ENCODE measurements at places on chromosomes 7 and 10.
A peak's percentile ranks its signal among the peaks of the same experiment; 100 is the strongest.

GRCh38 chr10:78313636-78314035 is 280.0 kb downstream of the RPS24 start:
- no peak for DNase-seq

DNA sequence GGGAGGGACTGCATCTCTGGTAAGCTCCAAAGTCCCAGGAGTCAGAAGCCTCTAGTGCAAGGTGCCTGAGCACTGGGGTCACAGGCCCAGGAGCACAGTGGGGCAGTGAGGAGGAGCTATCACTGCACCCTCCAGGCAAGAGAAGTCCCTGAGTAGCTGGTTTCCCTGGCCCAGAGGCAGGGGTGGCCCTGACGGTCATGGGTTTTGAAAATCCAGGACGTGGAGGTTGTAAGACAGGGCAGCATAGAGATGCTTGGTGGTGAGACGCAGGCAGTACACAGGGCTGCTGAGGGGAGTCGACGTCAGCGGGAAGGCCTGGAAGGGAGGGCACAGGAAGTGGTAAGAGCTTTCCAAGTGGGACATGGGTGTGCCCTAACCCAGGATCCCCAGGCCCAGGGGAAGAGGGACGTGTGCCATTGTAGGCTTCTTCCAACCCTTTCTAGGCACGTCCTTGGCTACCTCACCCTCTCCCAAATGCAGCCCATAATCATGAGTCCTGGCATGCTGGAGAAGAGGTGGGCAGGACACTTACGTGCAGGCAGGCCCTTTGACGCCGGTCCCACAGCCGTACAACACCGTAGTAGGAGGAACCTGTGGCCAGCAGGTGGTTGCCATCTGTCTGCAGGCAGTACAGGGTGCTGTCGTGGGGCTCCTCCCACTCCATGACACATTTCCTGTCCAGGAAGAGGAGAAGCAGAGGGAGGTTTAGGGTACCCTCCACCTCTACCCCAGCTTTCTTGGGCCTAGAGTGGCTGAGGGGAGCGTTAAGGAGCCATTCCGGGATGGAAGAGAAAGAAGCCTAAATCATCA is 23.2 kb downstream of the DPCD start:
- DNase-seq = no peak

GRCh38 chr10:6583447-6583846 is 3.4 kb upstream of the PRKCQ start:
- peak; percentile 53 for DNase-seq

DNA sequence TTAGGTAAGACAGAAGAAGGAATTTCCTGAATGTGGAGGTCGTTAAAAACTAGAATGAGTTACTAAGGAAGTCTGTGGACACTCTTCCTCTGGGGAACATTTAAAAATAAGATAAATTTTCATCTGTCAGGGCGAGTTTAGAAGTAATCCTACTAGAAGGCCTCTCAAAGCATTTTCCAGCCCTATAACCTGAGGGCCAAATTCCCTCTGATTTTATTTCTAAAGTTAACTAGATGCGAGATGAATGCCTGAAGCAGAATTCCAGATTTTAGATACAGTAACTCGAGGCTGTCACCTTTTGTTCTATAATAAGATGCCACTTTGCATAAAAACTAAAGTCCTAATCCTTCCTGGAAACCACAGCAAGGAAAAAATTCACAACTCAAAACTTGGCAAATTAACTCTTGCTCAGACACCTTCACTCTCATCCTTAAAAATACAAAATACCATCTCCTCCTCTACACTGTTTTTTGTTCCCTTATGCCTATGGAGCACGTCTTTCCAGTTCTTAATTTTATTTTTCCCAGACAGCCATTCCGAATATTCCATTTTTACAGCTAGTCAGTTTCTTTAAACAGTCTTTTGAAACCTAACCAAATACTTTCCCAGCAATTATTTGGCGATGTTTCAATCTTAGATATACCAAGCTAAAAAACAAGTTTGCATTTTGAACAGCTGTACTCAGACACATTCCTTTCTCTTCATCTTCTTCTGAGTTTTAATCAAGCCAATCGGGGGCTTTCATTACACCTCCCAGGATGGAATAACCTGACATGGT is 420.7 kb upstream of the NFE2L3 start:
- DNase-seq = no peak

DNA sequence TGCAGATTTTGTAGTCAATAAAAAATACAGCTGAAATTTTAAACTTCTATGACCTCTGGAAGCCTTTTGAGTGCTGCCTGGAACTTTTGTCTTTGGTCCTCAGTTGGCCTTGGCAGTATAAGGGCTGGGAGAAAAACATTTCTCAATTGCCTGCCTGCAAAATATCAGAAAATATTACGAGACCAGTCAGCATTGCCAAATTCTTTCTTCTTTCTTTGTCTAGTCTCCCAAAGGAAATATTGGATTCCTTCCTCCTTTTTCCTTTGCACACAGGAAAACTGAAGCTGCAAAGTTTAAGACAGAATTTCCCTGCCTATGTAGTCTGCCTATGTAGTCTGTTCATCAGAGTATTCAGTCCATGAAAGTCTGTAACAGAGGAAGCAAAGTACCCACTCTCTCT is 95.9 kb downstream of the CHRM2 start:
- no peak for DNase-seq

GRCh38 chr7:71419546-71420337 is 287.8 kb downstream of the GALNT17 start:
- no peak for DNase-seq

DNA sequence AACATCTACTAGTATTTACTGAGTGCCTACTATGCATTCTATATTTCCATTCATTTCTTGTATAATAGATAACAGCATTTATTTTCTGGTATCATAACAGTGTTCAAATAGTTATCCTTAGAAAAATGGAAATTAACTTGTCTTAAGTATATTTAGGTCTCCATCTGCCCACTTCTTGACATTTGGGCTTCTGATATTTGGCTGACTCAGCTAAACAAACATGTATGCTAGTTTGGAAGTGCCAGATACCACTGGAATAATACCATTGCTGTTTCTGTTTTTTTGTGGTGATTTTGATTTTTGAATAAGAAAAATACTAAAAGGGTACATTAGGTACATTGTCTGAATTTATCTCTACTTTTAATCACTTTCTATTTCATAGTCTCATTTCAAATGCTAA is 169.2 kb downstream of the ST7 start:
- DNase-seq = no peak

GRCh38 chr7:34189031-34189430 is 283.7 kb downstream of the BMPER start:
- DNase-seq = no peak

DNA sequence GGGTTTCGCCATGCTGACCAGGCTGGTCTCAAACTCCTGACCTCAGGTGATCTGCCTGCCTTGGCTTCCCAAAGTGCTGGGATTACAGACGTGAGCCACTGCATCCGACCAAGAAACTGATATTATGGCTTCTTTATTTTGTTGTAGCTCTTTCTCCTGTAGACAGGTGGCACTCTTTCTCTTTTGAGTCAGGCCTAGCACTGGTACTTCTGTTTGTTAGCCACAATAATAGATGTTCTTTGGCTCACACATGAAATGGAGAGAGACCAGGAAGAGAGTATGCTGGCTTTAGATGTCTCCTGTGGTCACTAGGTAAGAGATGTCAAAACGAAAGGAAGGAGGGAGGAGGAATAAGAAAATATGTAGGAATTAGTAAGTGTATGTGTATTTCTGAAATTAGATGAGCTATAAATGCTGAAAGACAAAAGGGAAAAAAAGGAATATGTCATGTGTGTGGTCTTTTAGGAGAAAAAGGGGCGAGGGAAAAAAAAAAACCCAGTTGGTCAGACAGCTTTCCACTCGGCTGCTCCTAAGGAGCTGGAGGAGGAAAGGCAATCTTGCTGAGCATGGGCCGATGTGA is 78.7 kb downstream of the CLEC2L start:
- DNase-seq = no peak

- no peak for DNase-seq
These were observed 417.5 kb downstream of the CDC14C start for GRCh38 chr7:49341849-49342248.

DNA sequence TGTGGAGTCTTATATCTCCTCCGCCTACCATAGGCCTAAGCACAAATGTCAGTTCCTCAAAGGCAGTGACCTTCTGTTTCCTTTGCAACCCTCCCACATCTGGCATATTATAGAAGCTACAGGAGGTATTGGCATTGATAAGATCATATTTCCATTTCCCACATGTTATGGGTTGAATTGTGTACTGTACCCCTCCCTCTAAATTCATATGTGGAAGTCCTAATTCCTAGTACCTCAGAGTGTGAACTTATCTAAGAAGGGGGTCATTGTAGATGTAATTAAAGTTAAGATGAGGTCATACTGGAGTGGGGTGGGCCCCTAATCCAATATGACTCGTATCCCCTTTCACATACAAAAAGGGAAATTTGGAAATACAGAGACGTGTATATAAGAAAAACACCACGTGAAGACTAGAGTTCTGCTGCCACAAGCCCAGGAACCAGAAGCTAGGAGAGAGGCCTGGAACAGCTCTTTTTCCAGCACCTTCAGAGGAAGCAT is 6.1 kb upstream of the LAMB4 start:
- no peak for DNase-seq

DNA sequence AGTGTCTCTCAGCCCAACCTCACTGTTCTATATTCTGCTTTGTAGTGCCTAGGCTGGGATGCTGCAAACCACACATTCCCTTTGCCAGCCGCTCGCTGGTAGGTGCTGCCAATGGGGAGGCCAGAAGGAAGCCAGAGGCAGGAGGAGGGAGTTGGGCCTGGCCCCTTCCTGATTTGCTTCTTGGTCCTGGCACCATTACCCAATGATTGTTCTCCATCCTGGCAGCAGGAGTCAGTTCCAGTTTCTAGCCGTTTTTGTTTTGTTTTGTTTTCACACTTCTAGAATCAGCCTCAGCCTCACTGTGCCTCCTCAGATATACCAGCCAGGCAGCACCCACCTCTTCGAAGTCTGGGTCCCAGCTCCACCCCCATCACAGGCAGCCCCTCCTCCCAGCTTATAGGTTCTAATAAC is 27.4 kb upstream of the LOXL4 start:
- DNase-seq = no peak

DNA sequence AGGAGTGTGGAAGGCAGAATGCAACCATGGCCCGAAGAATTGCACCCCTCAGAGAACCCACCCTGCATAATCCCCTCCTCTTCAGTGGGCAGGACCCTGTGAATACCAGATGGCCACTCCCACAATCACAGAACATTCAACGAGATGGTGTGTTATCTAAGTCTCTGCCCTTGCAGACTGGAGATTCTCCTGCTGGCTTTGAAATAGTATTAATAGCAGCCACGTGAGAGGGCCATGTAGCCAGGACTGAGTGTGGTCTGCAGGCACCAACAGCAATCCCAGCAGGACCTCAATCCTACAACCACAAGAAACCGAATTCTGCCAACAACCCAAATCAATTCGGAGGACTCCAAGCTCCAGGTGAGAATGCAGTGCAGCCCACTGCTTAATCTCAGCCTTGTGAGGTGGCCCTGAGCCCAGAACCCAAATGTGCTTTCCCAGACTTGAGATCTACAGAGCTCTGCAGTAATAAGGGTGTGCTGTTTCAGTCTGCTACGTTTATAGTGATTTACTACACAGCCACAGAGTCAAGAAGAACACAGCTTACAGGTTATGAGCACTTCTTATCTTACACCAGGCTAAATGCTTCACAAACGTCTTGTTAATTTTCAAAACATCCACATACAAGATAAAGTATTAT is 72.1 kb downstream of the VOPP1 start:
- DNase-seq = no peak

GRCh38 chr10:36469585-36469984 is 655.8 kb upstream of the ANKRD30A start:
- no peak for DNase-seq

- no peak for DNase-seq
These were observed 18.3 kb downstream of the C7orf25 start for GRCh38 chr7:42893346-42894240.

GRCh38 chr10:122019414-122019975 is 30.5 kb downstream of the TACC2 start:
- DNase-seq = no peak

DNA sequence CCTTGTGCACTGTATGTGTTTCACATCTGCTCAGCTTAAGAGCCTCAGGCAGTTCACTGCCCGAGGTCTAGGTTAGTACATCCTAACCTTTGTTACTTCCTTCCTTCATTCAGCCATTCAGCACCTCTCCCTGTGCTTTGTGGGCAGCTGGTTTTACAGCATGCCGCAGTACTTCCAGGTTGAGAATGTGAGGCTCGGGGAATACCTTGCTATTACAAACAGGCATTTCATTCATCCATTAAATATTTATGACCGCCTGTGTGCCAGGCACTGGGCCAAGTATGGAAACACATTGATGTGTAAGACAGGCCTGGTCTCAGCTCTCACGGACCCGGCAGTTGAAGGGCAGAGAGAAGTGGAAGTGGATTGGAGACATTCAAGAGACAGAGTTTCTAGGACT is 82.4 kb downstream of the SHH start:
- no peak for DNase-seq

- no peak for DNase-seq
These were observed 1.6 kb downstream of the AIFM2 start for GRCh38 chr10:70130878-70131559.

DNA sequence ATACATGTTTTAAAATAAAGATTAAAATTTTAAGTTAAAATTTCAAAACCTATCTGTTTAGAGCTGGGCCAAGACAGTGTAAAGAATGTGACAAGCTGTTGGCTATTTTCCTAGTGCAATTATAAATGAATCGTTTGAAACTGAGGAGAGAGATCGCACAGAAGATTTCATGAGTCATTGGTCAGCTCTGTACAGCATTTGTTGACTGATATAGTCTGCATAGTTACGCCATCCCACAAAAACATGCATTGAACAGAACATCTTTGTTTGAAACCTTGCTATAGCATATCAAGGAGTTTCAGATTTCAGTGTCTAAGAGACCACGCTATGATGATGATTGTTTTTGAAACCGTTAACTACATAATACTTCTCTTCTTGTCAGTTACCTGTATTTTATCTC is 1.3 kb upstream of the C10orf67 start:
- no peak for DNase-seq

DNA sequence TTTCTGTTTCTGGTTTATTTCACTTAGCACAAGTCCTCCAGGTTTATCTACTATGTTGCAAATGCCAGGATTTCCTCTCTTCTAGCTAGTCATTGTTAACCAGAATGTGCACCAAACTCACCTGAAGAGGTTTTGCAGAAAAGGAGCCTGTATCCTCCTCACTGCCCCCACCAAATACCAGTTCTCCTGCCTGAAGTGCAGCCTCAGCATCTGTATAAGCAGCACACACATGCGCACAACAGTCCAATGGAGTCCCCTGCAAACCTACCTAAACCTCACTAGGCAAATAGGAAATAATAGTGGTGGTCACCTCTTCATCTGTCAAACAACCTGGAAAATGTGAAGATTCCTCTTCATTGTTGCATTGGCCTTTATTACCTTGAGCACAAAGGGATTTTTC is 237.8 kb downstream of the PAXIP1 start:
- DNase-seq = no peak

GRCh38 chr7:143499743-143500348 is 22.2 kb downstream of the TAS2R41 start:
- DNase-seq = no peak

GRCh38 chr10:84783386-84783785 is 455.0 kb downstream of the CCSER2 start:
- DNase-seq = no peak

DNA sequence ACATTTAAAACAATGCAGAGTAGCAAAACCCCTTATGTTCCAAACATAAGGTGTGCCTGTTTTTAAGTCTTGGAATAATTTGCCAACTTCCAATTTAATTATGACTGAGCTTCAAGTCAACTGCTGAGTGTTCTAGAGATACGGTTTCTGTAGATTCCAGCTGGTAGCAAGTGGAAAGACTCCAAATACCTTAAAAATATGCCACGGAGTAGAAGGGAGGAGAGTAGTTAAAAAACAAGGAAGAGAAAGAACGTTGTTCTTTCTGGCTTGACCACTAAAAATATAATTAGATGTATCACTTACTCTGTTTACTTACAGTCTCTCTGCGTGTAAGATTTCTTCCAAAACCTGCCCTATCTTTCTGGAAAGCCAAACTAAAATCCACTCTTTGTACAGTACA is 24.5 kb upstream of the ABLIM1 start:
- no peak for DNase-seq
